Activated CD4-positive, alpha-beta T cell treated with anti-CD3 and anti-CD28 coated beads, Interleukin-2, Interleukin-4, amounts not matched to agents 100 ng/mL and 50 ng/mL, durations not matched to agents 16 hours and 8 hours (primary cell): ENCODE measurements at places on chromosomes 16 and 17.
A peak's percentile ranks its signal among the peaks of the same experiment; 100 is the strongest.

DNA sequence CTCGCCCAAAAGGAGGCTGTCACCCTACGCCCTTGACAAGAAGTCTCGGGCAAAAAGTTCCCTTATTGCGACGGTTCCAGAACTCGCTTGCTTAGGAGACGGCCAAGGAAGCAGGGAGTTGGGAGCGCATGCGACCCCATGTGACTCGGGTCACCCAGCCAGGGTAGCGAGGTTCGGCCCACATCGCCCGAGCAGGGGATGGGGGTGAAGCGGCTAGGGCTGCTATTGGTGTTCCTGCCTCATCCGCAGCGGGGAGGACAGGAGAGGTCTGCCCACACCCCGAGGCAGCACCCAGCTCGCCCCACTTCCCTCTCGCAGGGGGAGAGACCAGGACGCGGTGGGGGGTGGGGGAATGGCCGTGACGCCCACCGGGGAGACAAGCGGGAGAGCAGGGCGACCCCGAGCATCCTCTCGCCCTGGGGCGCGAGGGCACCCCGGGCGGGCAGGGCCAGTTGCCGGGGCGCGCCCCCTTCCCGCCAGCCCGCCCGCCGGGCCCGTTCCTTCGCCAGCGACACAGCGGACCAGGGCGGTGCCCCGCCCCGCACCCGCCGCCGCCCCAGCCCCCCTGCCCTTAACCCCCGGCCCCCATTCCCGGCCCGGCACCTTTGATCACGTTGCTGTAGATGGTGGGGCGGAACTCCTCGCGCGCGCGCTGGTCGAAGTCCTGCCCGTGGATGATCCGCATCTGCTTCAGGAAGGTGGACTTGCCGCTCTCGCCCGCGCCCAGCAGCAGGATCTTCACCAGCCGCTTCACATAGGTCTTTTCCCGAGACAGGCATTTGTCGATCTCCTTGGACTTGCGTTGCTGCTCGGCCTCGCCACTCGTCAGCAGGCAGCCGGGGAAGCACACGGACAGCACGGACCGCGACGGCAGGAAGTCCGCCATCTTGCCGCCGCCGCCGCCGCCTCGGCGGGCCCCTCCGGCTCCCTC, 567 bp downstream of the GNA13 start:
- peak; percentile 40 for DNase-seq

GRCh38 chr17:57356719-57357391, 100.5 kb downstream of the MSI2 start:
- no peak for DNase-seq

DNA sequence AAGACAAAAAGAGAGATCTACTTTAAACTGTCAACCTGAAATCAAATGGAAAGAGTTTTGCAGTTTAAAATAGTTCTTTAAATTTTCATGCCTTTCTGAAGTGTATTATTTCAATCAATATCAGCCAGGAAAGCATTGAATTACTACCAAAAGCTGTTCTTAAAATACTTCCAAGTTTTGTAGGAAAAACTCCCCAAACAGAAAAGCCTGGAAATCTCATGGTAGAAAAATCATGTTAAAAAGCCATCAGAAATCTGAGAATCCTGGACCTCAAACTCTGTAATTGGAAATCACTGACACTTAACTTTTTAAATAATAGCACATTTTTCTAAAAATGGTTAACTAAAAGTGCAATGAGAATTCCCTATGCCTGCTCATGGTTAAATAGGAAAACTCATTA, 63.3 kb upstream of the CNTNAP4 start:
- DNase-seq, result no peak

DNA sequence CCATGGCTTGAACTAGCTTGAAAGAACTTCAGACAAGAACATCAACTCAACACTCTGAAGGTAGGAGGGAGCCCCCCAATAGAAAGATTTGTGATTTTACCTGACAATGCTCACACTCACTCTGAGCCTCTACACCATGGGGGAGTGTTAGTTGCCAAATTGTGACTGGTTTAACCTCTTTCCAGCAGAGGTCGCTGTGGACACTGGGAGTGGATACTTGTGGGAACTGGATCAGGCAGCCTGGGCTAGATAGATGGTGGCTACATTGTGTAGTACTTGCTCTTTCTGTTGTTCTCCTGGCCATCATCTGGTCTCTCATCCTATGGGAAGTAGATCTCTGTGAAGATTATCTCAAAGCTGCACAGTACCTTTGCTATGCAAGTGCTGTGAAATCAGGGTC, 2.9 kb downstream of the SMPD3 start:
- peak; percentile 68 for DNase-seq

DNA sequence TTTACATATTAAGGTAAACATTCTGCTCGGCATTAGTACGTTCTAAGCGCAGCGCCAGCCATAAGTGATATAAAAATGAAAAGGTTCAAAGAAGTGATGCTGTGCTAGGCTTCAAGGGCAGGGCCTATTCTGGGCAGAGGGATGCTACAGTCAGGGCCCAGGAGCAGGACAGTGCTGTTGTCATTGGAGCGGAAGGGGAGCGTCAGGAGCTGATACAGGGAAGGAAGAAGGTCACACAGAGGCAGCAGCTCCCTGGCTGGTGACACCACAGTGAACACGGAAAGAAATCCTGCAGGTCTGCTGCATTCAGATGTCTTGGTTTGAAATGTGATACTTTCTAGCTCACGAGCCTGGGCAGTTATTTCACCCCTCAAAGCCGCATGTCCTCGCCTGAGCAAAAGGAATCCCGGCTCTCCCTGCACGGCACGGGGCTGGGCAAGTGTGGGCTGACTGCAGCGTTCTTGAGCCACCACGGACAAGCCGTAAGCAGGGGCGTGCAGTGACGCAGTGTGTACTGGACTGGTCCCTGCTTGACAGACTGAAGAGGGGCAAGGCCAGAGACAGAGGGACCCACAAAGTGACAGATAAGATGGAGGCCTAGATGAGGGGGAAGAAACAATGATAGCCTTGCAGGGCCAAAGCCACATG, 41.1 kb downstream of the ZCCHC14 start:
- no peak for DNase-seq

DNA sequence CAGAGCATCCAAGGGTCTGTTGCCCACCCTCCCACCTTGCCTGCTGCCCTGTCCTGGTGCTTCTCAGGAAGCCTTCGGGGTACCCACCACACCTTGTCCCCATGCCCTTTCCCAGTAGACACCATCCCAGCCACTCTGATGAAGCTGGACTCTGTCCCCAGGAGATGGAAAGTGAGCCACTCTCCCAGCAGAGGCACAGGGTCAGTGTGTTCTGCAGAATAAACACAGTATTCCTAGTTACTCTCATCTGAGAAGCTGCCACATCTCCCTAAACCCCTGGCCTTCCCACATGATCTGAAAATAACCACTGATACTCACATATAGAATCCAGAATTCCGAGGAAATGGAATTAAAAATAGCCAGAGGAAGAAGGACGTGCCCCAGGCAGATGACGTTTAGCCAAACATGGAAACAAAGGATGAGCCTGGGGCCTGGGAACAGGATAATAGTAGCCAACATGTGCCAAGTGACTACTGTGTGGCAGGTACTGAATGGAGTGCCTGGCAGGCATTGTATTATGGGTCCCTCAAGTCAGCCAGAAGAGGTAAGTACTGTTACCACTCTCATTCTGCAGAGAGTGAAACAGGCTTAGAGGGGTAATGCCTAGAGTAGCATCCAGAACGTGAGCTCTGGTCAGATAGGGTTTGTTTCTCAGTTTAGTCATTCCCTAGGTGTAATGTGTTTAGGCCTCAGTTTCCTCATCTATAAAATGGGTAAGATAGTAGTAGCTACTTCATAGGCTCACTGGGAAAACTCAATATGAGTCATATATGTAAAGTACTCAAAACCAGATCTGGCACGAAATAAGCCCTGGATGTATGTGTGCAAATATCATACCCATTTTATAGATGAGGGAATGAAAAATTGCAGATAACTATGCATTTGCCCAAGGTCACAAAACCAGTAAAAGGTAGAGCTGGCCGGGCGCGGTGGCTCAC, 20.8 kb upstream of the PEMT start:
- no peak for DNase-seq

GRCh38 chr17:57606111-57606875, 138.8 kb downstream of the CCDC182 start:
- no peak for DNase-seq

DNA sequence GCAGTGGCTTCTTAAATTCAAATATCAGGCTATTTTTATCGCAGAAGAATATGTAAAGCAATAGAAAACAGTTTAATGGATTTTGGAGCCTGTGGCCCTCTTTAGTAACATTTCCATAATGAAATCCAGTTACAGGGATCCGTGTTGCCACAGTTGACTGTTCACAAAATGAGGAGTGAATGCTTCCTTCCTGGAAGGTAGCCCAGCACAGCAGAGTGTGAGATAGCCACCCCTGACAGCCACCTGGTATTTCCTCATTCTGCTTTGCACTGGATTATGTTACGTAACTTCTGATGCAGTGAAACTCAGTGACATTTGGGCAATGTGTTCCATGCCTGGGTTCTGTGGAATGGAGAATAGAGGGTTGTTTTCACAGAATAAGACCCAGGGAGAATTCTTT, 517.2 kb downstream of the RBFOX1 start:
- DNase-seq, result no peak

DNA sequence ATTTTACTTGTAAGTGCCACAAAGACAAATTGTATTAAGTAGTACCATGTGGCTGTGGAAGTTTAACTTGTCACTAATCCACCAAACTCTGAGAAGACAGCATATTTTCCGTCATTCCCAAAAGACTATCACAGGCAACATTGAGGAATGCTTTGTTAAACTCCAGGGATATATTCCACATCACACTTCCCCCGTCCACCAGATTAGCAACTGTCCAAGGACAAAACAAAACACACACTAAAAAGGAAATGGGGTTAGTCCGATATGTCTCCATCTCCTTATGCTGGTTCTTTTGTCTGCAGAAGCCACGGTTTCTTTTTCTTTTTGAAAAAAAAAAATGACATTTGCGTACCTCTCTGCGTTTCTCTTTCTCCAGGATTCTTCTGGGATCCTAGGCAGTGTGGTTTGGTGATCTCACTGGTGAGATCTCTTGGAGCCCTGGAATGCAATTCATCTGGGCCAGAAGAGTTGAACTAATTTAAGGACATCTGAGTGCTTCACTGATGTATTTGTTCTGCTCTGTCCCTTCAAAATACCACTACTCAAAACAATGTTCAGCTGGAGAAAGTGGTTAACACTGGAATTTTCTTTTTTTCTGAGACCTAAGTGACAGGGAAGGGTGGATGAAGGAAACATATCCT, 40.6 kb downstream of the PRKCB start:
- no peak for DNase-seq

DNA sequence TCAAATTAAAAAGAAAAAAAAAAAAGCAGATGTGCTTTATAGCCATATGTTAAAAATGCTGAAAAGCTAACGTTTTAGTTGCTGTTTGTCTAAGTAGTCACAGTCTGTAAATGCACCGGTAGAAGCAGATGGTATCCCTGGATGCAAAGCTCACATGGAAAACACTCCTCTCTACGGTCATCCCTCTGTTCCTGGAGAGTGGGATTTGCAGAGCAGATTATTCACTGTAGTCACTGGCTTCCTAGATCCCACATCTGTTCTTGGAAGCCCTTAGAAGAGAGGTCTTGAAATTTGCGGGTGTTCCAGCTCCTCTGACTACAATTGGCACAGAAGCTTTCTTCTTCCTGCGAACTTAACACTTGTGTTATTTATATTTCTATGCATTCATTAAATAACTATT, 186.6 kb downstream of the PMP22 start:
- no peak for DNase-seq

GRCh38 chr17:82452162-82452561, 1.6 kb upstream of the CYBC1 start:
- no peak for DNase-seq

GRCh38 chr17:1905190-1905913, 75.5 kb downstream of the RPA1 start:
- no peak for DNase-seq

DNA sequence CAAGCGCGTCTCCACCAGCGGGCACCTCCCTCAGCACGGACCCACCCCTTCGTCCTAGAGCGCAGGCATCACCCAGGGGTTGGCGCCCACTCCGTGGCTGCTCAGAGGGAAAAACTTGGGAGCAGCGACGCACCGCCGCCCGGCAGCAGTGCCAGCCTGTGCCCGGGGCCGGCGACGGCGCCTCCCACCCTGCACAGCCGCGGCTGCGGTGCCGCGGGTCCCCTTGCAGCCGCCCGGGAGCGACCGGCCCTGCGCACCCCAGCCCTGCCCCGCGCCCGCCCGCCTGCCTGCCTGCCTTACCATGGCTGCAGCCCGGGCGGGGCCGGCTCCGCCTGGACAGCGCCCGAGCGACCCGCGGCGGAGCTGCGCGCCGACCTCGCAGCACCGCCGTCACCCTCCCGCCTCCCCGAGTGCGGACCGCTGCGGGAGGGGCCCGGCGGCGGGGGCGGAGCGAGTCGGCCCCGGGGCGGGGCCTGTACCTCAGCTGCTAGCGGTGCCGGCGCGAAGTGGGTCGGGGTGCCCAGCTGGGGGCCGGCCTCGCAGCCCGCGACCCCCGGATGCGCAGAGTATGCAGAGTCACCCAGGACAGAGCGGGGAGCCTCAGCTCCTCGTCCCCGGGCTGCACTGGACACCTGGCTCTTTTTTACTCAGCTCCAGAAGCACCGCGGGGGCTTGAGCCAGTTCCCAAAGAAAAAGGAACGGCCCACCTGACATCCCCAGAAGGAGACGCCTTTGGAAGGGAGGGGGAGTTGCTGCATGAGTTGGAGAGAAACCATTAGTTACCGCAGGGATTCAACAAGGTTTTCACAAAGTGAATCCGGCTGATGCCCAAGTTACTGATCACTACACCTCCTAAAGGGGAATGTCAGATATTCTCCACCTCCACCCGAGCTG, 17.5 kb upstream of the MTMR4 start:
- peak; percentile 24 for DNase-seq

DNA sequence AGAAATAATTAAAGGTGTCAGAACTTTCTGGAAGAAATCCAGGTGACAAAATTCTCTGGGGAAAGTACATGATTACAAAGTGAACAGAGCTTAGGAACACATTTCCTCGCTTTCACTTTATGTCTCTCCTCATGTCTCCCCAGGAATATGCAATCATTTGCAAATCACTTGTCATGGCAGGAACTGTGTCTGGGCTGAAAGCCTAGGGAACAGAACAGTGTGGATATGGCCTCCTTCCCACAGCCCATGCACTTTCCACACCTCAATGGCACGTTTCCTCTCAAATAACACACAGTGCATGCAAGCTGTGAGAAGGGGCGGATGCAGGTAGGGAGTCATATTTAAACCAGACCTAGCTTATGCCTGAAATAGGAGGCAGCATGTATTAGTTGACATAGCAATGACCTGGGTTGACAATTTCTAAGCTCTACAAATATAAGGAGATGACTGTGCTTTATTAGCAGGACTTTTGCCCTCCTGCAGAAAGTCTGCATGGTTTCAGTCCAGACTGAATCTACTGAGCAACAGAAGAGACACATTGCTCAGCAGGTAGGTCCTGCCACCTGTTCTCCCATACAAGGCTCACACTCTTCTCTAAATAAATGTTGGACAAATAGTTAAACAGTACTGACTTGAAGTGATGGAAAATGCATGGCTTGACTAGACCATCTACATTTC, 236.0 kb upstream of the ELAC2 start:
- no peak for DNase-seq

GRCh38 chr17:199191-199604, 17.7 kb upstream of the DOC2B start:
- no peak for DNase-seq
